ELF-1 (cell line): ENCODE measurements at places on chromosomes 3 and 15.

DNA sequence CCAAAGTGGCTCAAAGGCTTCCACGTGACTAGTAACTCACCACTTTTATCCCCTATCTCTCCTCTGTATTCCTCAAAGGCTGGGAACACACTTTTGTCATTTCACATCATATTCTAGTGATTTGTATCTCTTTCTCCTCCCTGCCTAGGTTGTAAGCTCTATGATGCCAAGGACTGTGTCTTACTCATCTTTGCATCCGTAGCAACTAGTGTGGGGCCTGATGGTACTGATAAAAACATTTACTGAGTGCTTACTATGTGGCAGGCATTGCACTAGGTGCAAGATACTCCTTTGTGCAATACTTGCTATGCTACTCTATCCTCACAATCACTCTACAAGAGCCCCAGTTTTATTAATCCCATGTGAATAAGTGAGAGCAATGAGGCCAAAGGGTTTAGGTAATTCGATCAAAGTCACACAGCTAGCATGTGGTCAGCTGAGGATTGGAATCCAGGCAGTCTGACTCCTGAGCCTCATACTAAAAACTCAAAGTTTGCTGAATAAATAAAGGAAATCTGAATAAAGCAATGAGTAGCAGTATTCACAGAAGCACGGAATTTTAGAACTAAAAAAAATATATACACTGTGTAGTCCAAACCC, 342.6 kb upstream of the ICE2 start:
- DNase-seq, result no peak

DNA sequence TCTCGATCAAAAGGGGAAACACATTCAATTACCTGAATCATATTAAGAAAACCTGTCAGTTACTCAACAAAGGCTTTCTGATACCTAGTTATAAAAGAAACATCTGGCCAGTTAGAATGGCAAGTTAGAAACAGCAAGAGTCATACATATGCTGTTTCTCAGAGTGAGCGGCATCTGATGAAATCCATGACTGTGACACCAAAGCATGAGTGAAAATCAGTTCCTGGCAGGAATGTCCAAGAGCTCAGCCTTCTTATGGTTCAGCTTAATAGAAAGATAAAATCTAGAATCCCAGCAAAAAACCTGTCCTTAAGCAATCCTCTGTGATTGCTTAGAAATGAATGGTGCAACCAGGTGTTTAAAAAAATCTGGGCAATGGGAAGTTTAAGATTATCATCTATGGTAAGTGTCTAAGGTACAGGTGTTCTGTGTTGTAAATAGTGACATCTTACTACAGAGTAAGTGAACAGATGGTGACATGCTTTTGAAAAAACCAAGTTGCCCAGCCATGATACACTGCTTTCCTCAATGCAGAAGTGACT, 18.8 kb downstream of the B4GALT4 start:
- DNase-seq, result no peak

DNA sequence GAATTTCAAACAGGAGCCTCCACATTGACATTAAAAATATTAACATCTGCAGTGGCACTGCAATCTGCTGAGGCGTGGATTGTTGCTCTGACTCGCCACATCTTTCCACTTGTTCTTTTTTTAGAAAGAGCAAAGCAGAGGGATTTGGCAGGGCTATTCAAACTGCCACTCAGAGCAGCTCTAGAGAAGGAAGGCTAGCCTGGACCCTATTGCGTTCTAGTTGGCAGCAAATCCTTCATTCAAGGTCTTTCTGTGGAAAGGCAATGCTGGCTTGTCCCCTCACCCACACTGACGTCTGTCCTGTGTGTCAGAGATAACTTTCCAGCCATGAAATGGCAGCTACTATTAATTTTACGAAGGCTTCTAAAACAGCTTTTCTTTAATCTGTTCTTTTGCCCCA, 483.2 kb upstream of the SGO1 start:
- no peak for DNase-seq

DNA sequence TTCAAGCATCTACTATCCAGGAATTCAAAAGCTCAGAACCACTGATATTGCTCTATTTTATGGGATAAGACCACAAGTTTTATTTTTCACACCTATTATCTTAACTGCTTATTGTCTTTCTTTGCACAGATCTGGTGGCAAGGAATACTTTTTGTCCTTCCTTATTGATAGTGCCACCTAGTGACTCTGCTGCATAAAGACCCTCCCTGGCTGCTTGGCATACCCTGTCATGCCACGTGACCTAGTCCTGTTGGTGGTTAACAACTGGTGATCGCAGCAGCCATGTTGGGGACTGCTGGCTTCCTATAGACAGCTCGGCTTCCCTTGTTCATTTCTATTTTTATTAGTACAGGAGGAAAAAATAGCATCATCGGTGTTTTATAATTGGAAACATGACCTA, 236.3 kb downstream of the MEX3B start:
- DNase-seq, result peak; percentile 25

- no peak for DNase-seq
Observed at GRCh38 chr3:71254281-71255057, 329.1 kb downstream of the FOXP1 start.

DNA sequence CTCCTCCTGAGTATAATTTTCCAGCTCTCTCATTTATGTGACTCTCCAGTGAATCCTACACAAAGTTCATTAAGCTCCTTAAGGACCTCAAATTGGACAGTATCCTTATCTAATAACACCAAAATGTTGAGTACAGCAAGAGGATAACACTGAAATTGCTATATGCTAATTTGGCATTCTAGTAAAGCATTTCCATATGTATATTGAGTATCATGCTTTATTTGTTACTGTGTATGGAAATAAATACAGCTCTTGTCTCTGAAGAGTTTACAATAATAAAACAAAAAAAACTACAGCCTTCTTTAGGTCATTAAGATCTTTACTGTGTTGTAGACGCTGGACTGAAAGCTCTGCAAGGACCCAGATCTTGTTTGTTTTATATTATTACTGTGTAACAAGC, 1341.3 kb downstream of the ROBO1 start:
- DNase-seq, result no peak

GRCh38 chr3:171986176-171986575, 53.2 kb upstream of the FNDC3B start:
- no peak for DNase-seq

GRCh38 chr3:107209302-107209990, 167.8 kb upstream of the CCDC54 start:
- DNase-seq, result no peak

DNA sequence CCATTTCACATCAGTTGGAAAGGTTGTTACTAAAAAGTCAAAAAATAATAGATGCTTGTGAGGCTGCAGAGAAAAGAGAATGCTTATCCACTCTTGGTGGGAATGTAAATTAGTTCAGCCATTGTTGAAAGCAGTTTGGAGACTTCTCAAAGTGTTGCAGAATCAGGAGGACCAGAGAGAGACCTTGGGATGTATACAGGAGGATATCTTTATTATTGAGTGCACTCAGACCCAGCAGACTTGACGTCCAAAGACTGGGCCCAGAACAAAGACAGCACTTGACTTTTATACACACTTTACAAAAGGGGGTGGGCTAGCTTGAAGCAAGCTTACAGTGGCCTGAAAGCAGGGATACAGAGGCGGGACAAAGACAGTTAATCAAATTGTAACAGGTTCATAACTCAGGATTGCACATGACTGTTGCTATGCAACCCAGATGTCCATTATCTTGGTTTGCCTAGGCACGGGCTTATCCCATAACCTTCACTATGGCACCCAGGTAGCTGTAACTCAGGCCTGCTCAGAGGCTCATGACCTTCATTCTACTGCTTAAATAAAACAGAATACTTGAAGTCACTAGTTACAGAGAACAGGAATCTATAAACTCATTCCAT, 127.7 kb downstream of the SPATA16 start:
- no peak for DNase-seq

DNA sequence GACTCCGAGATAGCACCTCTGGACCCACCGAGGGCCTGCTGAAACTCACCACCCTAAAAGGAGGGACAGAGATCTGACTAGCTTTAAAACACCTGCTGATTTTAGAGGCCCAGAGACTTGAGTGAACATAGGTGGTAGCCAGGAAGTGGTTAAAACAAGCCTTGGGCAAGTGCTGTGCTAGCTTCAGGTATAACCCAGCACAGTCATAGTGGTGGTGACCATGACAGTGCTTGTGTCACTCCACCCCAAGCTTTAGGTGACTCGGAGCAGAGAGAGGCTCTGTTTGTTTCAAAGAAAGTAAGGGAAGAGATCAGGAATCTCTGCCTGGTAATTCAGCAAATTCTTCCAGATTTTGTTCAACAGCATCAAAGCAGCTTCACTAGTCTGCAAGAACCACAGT, 641.1 kb upstream of the BCHE start:
- DNase-seq, result no peak

- peak; percentile 45 for DNase-seq
Observed at GRCh38 chr3:87088993-87089841, 98.3 kb upstream of the VGLL3 start.
